Midbrain (tissue), 1 donor: ENCODE measurements at places on chromosomes 3 and 15.

DNA sequence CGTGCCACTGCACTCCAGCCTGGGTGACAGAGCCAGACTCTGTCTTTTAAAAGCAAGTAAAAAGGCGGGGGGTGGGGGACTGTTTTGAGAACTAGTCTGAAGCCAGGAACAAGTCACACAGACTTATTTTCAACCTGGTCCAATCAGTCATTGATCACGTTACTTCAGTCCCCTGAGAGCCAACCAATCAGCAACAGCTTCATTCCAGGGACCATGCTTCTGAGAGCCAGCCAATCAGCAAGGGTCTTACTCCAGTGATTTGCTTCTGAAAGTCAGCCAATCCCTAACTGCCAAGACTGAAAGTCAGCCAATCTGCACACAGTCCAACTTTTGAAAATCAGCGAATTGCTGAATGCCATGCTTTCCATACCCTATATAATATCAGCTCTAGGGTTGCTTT, 48.6 kb upstream of the C15orf39 start:
- DNase-seq = peak; percentile 21

DNA sequence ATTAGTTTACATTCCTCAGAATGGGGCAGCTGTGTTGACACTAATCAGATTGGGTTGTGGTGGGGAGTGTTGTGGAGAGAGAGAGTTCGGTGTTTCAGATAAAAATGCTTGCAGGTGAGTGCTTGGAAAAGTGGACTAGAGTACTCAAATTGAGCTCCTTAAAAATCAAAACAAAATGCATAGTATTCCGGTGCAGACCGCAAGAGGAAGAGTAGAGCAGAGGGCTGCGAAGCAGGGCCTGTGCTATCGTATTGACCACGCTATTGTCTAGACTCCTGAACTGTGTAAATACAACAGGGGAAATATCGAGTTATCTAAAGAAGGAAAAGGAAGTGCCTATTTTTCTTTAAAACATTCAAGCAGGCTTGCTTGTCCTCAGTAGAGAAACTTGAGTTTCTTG, 159.5 kb downstream of the TP63 start:
- DNase-seq = no peak

GRCh38 chr15:76151599-76151974, 91.8 kb downstream of the TMEM266 start:
- no peak for DNase-seq

DNA sequence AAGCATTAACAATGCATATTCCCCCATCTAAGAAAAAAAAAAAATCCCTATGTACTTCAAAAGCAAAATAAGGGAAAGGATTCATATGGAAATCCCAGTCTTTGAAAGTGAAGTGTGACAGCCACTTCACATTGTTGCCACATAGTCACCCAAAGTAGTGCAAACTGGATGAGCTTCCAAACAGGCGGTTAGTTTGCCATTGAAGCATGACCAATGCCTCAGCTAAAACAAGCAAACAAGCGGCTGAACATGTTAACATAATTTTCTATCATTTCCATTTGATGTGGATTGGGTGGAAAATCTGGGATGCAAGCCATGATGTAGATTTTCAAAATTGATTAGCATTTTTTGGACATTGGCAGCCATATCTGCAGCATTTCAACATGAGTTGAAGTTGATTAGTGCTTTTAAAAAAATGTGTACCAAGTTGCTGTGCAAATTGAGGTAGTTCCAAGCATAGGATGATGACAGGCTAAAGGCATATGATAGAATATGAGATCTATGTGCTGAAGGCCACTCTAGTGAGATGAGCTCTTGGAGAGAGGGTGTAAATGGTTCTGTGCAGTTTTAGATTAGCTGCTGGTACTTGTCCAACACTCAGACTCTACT, 405.2 kb downstream of the NR2F2 start:
- DNase-seq = no peak

DNA sequence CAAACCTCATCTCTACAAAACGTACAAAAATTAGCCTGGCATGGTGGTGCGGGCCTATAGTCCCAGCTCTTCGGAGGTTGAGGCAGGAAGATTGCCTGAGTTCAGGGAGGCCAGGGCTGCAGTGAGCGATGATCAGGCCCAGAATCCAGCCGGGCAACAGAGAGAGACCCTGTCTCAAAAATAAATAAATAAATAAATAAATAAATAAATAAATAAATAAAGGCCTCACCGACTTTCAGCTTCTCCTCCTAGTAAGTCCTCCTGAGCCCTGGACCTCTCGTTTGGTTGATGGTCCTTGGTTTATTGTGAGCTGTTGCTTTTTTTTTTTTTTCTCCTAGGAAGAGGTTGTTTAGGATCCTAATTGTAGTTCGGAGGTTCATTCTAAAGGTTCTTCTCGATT, 25.1 kb downstream of the WDR73 start:
- no peak for DNase-seq
